ENCODE measurements at places on chromosomes 7 and 10. TPM values are rescaled to one million over a fixed set of nuclear protein-coding genes. Genes with fewer than 3 reads are reported as not detected.

The NOS3 gene
- total RNA-seq, result 8.1 TPM

The SH2D4B gene
- 0.34 TPM for total RNA-seq

The ZNF511 gene
- 46.1 TPM for total RNA-seq

DNA sequence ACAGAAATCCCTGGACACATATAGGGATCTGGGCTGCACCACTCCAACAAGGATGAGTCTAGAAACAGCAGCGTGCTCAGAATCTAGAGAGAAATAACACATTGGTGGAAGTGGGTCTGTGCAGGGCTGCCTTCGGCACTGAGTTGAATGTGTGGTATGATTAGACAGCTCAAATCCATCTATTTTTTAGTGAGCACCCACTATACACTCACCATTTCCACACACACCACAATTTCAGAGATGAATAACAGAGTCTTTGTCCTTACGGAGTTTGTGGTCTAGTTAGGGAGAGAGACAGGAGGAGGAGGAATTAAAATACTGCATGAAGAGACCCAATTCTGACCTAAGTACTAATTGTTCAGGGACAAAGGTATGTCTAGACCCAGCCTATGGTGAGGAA is 44.2 kb downstream of the JAZF1 start:
- no peak for DNase-seq

DNA sequence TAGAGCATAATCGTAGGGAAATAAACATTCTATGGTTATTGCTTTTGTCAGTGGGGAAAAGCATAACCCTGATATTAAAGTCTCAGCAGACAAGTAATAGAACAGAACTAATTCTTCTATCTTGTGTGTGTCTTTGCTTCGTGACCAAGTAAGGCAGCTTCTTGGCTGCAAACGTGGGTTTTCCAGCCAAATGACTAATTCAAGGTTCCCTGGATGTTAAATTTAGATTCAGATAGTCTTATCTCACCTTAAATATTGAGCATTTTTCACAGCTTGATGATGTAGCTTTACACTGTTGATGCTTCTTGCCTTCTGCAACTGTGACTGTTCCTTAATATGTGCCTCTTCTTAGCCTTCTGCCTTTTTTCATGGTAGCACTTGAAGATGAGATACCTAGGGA is 113.0 kb downstream of the EXOC4 start:
- DNase-seq, result no peak

DNA sequence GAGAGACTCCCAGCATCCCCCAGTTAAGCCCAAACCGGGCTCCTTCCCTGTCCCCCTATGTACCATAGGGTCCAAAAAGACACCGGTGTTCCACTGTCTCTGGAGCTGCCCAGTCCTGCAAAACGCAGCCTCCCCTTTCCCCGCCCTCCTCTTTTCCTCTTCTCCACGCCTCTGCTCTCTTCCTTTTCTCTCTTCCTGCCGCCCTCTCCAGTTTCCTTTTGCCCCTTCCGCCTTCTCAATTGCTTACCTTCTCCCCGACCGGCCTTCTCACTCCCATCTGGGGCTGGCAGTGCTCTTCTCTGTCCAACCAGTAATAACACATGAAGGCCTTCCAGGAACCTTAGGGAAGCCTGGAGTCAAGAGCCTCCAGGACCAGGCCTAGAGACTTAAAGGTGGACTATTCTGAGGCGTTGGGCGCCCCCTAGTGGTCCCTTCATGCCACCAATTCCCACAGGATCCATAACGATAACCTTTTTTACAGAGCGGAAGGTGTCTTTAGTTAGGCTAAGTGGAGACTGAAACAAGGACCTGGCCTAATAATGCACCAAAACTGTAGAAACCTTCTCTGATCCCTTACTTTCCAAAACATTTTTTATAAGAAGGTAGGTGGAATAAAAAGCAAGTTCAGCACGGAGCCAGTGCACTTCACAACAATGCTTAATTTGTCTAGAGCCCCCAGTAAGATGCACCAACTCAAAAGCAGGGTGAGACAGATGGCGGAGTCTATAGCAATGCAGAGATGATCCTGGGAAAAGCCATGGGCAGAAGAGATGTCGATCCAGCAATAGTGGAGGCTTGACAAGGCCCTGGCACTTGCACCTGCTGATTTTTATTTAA is 27.2 kb upstream of the MSRB2 start:
- DNase-seq, result peak; percentile 70
